CD4-positive, alpha-beta T cell treated with Interleukin-1 beta for 1 hour (primary cell): ENCODE measurements at places on chromosomes 16 and 17.
A peak's percentile ranks its signal among the peaks of the same experiment; 100 is the strongest.

DNA sequence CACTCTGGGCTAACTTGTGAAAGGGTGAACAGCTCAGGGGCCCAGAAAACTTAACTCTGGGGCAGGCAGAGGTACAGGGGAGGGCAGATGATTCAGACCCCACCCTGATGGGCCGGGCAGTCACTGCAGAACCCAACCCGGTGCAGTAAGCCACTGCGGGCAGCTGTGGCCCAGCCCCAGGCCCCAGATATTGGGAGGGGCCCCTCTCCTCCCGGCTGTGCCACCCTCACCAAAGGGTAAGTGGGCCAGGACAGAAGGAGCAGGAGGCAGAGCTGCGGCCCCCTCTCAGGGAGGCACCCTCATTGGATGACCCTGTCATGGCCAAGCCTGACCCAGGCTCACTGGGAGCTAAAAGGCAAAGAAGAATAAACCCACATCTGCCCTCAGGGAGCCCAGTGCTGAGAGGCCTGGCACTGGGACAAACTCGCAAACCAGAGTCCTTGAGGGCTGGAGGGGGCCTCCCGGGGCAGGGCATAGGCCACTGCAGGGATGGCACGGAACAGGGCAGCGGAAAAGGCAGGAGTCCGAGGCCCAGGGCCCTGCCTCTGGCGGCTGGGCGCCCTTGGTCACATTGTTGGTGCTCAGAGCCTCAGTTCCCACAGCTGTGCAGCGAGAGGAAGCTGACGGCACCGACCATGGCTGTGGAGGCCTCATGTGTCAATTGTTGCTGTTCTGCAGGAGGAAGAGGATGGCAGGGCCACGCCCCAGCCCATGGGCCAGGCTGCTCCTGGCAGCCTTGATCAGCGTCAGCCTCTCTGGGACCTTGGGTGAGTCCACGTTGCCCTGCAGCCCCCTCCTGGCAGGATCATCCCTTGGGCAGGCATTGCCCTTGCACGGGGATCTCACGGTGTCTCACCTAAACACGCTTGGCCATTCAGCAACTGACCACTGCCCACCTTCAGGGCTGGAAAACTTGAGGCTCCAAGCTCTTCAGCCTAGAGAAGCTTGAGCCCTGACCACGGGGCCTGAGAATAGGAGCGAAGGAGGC lies 3.1 kb downstream of the ITGB4 start:
- DNase-seq = no peak

GRCh38 chr16:62700426-62701294 lies 664.4 kb upstream of the CDH8 start:
- DNase-seq = no peak

DNA sequence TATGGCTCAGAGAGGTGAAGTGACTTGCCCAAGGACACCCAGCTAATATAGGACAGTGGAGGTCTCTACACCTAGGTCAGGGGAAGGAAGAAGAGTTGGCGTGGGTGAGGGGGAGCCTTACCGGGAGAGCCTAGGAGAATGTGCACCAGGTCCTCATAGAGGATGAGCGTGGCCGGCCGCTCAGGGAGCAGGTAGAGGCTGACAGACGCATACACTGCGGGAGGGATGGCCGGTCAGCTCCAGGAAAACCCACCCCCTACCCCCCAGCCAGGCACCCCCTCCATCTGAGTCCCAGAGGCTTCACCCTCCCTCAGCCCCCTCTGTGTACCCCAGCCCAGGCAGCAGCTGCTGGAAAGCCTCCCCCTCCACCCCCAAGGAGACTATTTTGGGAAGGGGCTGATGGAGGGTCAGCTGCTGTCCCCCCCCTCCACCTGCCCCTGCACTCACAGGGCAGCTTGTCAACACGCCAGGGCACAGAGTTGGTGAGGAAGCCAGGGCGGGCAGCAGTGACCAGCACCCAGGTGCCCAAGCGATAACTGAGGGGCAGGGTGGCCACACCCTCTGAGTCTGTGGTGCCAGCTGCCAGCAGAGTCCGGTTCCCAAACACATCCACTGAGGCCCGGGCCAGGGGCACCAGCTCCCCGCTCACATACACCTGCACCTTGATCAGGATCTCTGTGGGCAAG lies 4.1 kb downstream of the FAM171A2 start:
- DNase-seq = no peak

GRCh38 chr17:44892250-44892649 lies 7.0 kb downstream of the EFTUD2 start:
- DNase-seq = no peak

- DNase-seq = no peak
Observed at GRCh38 chr16:29883987-29884386, 15.4 kb downstream of the SEZ6L2 start.

DNA sequence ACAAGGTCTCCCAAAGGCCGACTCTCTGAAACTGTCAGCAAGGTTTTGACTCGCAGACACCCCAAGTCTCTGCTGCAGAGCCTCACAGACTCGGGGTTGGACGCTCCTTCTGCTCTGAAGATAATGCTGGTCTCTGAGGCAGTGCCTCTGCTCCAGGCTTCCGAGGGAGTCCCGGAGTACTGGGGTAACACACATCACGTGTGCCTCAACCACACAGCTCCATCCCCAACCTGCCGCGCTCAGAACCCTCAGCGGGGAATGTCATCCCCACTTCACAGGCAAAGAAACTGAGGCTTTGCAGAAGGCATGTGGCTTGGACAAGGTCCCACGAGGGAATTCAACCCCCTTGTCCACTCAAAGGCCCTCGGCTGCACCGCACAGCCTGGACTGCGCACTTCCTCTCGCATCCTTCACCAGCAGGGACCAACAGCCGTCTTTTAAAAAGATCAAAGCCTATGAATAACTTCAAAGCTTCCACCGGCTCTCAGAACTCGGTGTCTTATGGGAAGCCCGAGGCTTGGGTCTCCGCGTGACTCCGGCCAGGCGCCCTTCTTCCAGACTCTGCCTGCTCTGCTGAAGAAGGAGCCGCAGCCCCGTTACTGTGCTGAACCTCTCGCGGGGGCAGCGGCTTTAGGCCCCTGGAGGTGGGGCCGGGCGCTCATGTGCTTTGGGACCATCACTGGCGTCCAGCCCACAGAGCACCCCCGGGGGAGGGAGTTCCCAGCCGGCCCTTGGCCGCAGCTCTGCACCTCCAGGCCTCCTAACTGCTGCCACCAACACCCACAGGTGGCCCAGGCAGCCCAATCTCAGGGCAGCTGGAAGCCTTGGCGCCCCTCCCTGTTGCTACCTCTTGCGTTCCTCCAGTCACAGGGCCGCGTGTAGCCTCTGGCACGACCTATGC lies 2.2 kb downstream of the TMEM204 start:
- no peak for DNase-seq

GRCh38 chr16:87855852-87856715 lies 13.2 kb downstream of the SLC7A5 start:
- peak; percentile 46 for DNase-seq

- no peak for DNase-seq
Observed at GRCh38 chr17:45086391-45086790, 25.3 kb downstream of the NMT1 start.

DNA sequence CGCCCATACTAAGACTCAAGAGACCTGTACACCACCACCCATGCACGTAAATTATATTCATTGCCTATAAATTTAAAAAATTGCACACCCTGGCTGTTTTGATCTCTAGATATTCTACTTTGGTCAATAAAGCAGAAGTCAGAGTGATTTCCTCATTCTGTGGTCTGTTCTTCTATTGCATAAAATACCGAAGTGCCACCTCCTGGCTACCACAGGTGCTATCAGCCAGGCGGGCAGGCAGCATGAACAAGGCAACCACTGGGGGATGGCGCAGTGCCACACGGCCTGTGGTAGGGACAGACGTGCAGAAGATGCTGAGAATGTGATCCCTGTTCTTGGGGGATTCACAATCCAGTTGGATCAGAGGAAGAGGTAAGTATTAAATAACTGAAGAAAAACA lies 122.3 kb downstream of the CDK5R1 start:
- peak; percentile 75 for DNase-seq

- no peak for DNase-seq
Observed at GRCh38 chr17:73455050-73455687, 143.4 kb upstream of the CDC42EP4 start.

GRCh38 chr16:49524947-49525315 lies 151.3 kb downstream of the C16orf78 start:
- DNase-seq = no peak

DNA sequence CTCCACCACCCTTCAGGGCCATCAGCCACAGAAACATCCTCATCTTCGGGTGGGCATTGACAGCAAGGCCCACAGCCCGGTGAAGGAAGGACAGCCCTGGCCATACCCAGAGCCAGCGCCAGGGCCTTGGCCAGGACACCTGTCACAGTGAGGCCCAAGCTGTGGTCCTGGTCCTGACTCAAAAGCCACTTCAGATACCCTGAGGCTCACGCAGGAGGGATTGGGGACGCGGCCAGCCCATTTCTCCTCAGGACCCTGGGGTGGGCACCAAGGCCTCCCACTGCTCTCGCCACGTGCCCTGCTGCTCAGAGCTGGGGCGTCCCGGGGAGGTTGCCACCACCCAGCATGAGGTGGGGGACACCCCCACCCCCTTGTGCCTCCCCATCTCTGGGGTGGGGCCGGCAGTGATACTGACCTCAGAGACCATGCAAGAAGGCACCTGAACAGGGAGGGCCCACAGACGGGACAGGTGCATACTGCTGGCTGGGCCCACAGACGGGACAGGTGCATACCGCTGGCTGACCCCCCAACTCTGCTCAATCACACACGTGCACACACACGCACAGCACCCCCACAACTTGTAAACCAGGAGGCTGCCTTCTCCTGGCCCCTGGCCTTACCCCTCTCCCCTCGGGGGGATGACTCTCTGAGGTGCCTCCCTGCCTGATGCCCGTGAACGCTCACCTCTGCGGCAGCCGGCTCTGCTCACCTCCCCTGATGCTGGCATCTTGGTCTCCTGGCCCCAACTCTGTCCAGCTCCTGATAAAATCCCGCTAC lies 14.2 kb downstream of the SLC7A5 start:
- no peak for DNase-seq

- DNase-seq = no peak
Observed at GRCh38 chr16:86002178-86002900, 103.4 kb downstream of the IRF8 start.

DNA sequence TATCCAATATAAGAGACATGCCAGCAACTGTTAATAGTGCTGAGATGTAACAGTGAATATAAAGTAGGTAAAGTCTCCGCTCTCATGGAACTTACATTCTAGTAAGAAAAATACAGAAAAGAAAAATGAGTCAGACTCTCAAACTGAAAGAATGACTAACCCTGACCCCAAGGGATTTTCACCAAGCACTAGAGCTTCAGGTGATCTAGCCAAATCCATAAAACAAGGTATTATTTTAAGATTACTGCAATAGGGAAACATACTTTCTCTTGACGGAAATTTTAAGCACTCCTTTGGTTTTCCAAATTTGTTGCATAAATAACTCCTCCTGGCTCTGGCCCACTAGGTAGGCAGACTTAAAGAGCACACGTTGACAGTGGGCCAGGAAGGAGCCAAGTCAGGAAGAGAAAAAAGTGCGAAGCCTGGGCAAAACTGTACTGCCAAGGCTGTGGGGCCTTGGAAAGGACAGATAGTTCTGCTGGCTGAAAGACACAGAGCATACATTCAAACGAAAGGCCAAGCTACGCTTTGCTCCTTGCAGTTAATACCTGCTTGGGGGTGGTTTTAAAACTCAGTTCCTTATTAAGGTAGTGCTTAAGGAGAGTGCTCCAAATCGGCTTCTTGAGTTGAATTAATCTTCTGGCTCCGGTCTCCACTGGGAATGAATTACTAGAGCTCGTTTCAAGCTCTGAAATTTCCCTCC lies 1.4 kb downstream of the GOT2 start:
- DNase-seq = no peak
